NCI-H774 (cell line): ENCODE measurements at places on chromosomes 5 and 9.

- DNase-seq, result peak; percentile 65
These were observed 71.8 kb upstream of the MAMDC2 start for GRCh38 chr9:69971643-69972449.

DNA sequence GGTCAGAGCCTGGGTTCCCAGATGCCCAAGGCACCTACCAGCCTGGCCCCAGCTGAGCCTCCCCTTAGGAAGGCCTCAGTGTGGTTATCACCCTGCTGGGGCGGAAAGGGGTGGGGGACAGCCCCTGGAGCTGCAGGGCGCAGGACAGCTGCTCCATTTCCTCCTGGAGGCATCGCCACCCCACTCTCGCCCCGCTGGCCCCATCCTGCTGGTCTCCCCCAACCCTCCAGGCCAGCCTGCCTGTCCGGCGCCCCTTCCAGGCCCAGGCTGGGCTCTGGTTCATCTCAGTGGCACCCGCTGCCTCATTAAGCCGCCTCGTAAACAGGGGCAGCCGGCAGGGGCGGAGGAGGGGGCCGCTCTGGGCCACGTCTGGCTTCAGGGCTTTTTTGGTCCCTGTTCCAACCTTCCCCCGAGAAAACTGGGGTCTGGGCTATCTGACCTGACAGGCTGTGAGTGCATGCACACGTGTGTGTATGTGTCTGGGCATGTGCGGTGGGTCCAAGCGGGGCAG, 30.8 kb upstream of the ENHO start:
- DNase-seq, result no peak

- DNase-seq, result no peak
These were observed 12.3 kb downstream of the SUSD1 start for GRCh38 chr9:112162621-112163413.

GRCh38 chr9:109052416-109052815, 39.1 kb upstream of the CTNNAL1 start:
- DNase-seq, result no peak

GRCh38 chr9:137975527-137975913, 97.9 kb downstream of the CACNA1B start:
- no peak for DNase-seq

GRCh38 chr5:80117446-80117845, 82.3 kb downstream of the THBS4 start:
- no peak for DNase-seq

DNA sequence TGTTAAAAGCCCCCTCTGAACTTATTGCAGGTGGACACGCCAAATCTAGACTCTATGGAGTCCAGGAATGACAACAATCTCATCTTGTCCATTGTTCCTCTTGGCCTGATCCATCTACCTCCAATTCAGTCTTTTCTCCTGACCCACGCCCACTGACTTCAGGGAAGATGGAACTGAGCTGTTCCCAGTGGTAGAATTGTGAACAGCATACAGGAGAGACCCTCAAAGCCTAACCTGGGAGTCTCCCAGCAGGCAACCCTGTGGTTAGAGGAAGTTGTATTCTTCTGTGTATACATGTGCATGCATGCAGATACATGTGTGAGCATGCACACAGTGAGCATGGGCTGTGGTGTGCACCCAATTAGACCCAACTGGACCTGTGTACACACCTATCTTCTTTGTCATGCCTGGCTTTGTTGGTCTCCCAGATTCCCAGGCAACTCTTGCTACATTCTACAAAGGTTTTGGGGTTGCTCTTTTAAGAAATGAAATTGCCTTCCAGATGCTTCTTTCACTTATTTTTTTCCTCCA, 286.0 kb downstream of the ZSWIM6 start:
- no peak for DNase-seq

DNA sequence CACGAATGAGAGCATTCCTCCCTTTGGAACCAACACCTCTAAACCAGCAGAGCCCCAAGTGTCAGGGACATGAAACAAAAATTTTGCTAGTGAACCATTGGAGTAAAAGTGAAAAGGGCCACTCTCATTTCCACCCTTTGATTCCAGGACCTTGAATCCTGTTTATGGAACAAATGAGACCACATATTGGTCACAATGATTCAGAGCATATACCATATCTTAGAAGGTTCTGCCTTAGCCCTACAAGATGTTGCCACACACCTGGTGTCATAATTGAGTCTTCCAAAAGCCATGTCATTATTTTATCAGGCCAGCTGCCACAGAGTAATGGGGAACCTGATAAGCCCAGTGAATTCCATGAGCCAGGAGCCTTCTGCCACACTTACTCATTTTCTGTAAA, 66.3 kb upstream of the ZBTB43 start:
- no peak for DNase-seq

DNA sequence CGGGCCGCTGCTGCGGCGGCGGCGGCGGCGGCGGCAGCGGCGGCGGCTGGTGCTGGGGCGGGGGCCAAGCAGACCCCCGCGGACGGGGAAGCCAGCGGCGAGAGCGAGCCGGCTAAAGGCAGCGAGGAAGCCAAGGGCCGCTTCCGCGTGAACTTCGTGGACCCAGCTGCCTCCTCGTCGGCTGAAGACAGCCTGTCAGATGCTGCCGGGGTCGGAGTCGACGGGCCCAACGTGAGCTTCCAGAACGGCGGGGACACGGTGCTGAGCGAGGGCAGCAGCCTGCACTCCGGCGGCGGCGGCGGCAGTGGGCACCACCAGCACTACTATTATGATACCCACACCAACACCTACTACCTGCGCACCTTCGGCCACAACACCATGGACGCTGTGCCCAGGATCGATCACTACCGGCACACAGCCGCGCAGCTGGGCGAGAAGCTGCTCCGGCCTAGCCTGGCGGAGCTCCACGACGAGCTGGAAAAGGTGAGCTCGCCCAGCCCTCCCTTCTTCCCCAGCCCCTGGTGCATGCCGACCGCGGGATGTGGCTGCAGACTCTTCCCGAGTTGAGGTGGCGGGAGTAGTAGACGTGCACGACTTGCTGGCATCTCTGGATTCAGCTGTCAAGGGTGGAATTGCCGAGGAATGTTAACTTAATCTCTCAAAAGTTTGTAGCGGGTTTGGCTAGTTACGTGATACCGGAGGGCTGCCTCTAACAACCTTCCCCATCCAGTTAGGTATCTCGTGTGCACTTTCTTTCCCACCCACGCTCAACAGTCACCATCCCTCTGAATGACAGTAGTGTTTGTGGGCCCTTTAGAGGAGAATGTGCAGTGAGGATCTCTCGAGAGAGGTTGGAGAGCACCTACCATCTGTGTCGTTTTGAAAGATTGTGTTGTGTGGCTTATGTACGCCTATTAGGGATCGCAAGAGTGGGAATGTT, 932 bp downstream of the SLC12A2 start:
- DNase-seq, result no peak

DNA sequence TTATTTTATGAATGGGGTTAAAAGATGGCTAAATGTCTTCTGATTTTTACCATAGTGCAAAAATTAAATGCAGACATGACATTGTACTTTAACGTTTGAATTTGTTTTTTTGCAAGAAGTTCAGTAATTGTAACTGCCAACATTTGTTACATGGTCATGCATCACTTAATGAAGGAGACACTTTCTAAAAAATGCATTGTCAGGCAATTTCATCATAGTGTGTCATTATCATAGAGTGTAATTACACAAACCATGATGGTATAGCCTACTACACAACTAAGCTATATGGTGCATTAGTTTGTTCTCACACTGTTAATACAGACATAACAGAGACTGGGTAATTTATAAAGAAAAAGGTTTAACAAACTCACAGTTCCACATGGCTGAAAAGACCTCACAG, 50.0 kb upstream of the NAA35 start:
- DNase-seq, result no peak

GRCh38 chr5:59838989-59839388, 54.5 kb downstream of the PDE4D start:
- no peak for DNase-seq

- no peak for DNase-seq
These were observed 4.8 kb upstream of the TMEM171 start for GRCh38 chr5:73115399-73116051.

DNA sequence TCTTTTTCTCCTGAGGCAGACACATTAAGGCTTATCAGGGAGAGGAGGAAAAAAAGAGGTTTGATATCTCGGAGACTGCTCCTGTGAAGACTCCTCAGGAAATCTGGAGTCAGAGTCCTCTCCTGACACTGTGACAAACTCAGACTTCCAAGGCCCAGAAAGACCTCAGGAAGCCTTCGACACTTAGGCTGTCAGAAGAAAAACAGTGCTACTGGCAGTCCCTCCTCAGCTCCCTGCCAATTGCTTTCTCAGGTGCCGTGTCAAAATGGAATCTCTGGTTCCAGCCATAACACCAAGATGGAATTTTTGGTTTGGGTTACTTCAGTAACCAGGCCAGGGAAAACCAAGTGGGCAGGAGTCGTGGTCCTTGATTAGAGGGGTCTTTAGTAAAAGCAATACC, 4.1 kb downstream of the STK10 start:
- no peak for DNase-seq

DNA sequence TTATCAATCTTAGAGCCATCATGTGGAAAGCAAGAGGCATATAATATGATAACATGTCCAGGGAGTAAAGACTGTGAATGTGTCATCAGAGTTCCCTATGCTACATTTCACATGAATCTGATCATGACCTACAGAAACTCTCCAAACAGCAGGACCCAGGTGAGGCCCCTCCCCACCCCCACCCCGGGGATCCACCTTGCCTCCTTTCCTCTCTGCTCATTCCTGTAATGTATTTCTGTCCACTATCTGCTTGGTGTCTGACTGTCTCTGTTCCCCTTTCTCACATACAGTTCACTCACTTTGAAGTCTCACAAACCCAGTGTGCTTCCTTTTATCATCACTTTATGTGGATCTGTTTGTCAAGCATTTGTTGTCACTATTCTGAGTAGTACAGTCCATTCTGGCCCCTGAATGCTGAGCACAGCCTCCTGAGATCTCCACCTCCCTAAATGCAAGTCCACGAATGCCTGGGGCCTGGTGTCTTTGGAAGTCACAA, 76.4 kb upstream of the SMARCA2 start:
- no peak for DNase-seq

DNA sequence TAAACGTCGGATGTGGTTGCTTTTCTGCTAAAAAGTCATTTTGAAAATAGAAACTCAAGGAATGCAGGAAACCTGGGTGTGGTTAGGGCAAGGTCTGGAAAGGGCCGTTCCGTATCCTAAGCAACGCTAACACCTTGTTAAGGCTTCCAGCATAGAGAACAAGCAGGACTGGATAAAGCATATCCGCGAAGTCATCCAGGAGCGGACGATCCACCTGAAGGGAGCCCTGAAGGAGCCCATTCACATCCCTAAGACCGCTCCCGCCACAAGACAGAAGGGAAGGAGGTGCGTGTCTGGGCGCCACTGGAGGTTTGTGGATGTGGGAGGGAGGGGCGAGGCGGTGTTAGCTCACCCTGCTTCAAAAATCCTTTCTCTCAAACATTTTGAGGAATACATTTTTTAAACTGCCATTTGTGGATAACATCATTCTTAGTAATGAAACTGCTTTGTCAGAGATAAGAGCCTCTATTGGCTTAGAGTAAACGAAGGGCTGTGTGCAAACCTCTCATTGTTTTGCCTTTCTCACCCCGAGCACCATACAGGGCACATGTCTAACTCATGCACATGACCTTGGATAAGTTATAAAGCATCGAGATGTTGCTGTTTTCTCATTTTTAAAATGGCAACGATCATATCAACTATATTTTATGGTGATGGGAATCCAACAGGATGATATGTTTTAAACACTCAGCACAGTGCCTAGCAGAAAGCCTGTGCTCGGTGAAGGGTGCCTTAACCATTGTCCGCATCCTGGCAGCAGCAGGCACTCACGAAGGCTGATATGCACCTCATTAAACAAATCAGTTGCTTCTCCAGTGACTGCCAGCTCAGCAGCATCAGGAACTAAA, 175.7 kb upstream of the OTULINL start:
- DNase-seq, result no peak

DNA sequence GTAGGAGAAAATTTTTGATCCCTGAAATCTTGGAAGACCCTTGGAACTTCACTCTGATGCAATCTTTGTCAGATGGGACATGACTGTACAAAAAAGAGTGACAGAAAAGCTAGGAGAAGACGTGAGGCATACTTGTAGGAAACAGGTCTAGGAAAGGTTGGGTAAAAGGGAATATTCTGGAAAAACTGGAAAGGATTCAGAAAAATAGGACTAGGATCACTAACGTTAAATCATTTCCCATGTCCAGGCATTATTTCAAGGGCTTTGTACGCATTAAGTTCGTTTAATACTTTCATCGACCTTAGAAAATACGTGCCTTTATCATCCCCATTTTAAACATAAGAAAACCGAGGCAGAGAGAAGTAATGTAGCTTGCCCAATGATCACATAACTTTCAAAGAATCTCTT, 2.9 kb downstream of the ALDH1A1 start:
- no peak for DNase-seq

DNA sequence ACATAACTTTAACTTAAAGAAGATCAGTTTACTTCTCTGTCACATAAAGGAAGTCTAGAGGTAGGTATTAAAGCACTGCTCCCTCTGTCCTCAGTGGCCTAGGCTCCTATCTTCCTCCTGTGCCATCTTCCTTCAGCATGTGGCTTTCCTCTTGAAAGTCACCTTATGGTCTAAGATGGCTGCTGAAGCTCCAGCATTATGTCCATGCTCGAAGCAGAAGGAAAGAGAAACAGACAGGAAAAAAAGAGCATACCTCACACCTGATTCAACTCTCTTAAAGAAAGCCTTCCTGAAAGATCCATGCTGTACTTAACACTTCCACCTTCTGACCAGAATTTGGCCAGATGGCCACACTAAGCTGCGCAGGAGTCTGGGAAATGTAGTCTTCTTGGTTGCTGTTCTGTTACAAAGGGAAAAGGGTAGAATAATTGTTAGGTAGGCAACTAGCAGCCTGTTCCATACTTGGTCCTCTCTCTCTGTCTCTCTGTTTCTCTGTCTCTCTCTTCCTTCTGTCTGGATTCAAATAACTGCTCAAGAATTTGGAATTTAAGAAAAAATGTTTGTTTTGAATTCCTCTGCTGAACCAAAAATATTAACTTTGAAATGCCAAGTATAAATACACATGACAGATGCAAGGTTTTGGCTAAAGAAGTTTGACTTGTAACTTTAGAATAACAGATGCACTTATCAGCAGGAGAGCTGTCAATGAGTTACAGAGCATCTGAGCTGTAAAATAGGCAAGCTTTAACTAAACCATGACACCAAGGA, 16.0 kb downstream of the TMEM174 start:
- no peak for DNase-seq

DNA sequence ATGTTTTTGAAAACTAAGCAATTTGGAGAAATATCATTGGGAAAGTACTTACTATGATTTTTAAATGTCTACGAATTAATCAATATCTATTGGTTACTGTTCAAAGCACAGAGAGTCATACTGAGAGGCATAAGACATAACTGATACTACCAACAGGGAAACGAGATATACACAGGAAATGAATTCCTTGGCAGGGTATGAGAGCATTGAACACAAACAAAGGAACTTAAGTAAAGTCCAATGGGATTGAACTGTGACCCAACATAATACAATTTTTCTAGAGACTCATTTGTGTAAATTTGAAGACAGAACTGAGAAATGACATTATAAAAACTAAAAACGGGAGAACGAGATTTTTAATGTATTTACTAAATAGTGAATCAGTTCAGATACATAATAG, 1.3 kb upstream of the ITGA1 start:
- DNase-seq, result no peak
